ENCODE measurements at places on chromosomes 2 and 18. TPM values are rescaled to one million over a fixed set of nuclear protein-coding genes. Genes with fewer than 3 reads are reported as not detected.

Gene POLR1A
- total RNA-seq, result 29.7 TPM

Gene CXCR4
- 0.70 TPM for total RNA-seq

Gene IL36G
- total RNA-seq, result not detected

Gene ERLEC1
- 34.9 TPM for total RNA-seq

Gene CFC1B
- not detected for total RNA-seq

Gene ASPRV1
- 0.30 TPM for total RNA-seq

Gene CSRNP3
- 0.41 TPM for total RNA-seq

Gene NAPG
- 31.0 TPM for total RNA-seq

Gene CNPPD1
- 37.1 TPM for total RNA-seq

Gene LCLAT1
- total RNA-seq, result 35.7 TPM

Gene UGT1A6
- total RNA-seq, result 549 TPM

Gene LONRF2
- not detected for total RNA-seq

Gene TNS1
- total RNA-seq, result 6.0 TPM

Gene KIAA2012
- total RNA-seq, result not detected

Gene DNER
- total RNA-seq, result 0.28 TPM

Gene DGUOK
- total RNA-seq, result 78.7 TPM

Gene CABYR
- total RNA-seq, result 32.4 TPM

Gene DCC
- total RNA-seq, result not detected

Gene DUSP19
- total RNA-seq, result 6.2 TPM

Gene CCDC121
- total RNA-seq, result 2.9 TPM

Gene SERPINB2
- total RNA-seq, result 0.73 TPM

Gene PECR
- 16.0 TPM for total RNA-seq

Gene LHCGR
- total RNA-seq, result not detected

Gene SERPINB12
- not detected for total RNA-seq

Gene GPR35
- total RNA-seq, result 1.1 TPM

Gene OBSL1
- total RNA-seq, result 161 TPM

Gene KLF7
- 12.5 TPM for total RNA-seq

Gene EPC2
- total RNA-seq, result 15.8 TPM

Gene SCTR
- not detected for total RNA-seq

Gene LYG2
- not detected for total RNA-seq

Gene RAMP1
- 48.5 TPM for total RNA-seq

Gene HOXD12
- not detected for total RNA-seq

Gene PIK3C3
- total RNA-seq, result 31.4 TPM

Gene PMAIP1
- 16.5 TPM for total RNA-seq

Gene MFSD6
- 15.6 TPM for total RNA-seq

Gene KCNG2
- total RNA-seq, result not detected

Gene CCDC138
- 10.1 TPM for total RNA-seq

Gene CREG2
- 9.0 TPM for total RNA-seq

Gene BOLL
- not detected for total RNA-seq

Gene TUBA4B
- not detected for total RNA-seq

Gene ASB18
- not detected for total RNA-seq

Gene FHOD3
- total RNA-seq, result 13.3 TPM

Gene PEX13
- total RNA-seq, result 32.4 TPM

Gene TPGS2
- total RNA-seq, result 59.5 TPM

Gene SRD5A2
- total RNA-seq, result not detected

Gene SNED1
- total RNA-seq, result 9.6 TPM

Gene L3MBTL4
- total RNA-seq, result not detected
